ENCODE measurements at places on chromosomes 11 and 22. TPM values are rescaled to one million over a fixed set of nuclear protein-coding genes. Genes with fewer than 3 reads are reported as not detected.

The LMO2 gene
- total RNA-seq: not detected

DNA sequence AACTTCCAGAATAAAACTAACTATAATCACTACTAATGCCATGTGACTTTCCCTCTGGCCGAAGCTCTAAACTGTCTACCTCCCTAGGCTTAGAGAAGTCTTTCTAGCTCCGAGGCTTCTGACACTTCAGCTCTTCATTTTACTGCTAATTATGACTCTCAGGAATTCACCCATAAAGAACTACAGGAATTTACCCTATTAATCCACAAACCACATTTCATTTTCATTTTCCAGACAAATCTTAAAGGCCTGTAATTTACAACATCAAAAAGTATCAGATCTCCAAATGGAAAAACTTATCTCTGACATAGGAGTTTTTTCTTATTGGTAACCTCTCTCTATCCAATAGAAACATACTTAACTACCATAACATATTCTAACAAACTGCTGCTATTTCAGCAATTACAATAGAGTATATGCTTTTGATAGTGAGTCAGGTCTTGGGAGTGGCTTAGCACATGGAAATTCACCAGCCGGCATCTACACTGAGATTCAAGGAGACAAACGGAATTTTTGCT is 33.4 kb downstream of the MRTFA start:
- DNase-seq: no peak

- no peak for DNase-seq
Observed at GRCh38 chr22:46573781-46574437, 36.5 kb upstream of the CELSR1 start.

DNA sequence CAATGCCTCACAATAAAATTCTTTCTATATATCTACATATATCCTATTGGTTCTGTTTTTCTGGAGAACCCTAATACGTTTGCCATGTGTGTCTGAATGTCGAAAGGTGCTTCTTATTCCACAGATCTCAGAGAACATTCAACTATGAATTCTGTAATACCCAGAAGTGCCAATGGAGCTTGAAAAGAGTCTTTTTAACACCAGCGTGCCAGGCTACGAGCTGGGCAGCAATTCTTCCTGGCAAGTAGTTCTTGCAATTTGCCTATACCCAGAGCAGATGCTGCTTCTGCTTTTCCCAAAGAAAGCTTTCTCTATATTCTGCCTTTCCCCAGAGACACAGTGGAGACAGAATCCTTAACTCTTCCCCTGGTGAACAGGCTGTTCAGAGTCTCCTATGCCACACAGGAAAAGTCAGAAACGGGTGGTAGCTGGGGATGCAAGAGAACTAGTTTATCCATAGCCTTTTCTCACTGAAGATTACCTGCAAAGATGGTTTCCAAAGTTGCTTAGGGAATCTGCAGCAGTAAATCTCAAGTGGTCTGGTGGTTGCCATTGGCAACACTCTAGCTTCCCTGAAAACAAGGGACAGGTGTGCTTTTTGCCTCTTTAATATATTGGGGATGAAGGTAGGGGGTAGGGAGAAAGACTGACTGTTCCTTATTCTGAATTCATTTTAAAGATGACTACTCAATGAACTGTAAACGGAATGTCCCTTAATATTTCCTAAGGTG is 16.8 kb upstream of the PAFAH1B2 start:
- no peak for DNase-seq

DNA sequence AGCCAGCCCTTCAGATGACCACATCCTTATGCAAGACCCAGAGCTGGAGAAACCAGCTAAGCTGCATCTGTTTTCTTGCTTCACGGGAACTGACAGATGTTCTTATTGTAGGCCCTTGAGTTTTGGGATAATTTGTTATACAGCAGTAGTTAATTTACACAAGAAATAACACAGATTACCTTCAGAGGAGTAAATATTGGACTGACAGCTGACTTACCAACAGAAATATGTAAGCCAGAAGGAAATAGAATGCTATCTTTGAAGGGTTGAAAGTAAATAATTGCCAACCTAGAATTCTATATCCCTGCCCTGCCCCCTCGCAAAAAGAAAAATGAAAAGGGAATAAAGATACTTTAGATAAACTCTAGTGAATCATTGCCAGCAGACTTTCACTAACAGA is 124.1 kb downstream of the WNT7B start:
- no peak for DNase-seq

DNA sequence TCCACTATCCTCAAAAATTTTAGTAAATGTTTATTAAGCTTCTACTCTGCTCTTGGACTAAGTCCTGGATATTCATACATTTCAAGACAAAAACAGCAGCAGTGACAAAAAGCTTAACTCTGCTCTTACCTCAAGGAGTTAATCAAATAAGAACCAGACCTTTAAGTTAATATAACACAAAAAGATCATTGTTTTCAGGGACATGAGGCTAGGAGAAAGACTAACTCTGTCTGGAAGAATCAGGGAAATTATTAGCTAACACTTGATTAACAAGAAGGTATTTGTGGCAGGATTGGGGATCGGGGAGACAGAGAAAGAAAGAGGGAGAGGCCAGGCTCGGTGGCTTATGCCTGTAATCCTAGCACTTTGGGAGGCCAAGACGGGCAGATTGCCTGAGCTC is 74.4 kb downstream of the PPP2R1B start:
- no peak for DNase-seq
